ENCODE measurements at places on chromosomes 6 and 20.

DNA sequence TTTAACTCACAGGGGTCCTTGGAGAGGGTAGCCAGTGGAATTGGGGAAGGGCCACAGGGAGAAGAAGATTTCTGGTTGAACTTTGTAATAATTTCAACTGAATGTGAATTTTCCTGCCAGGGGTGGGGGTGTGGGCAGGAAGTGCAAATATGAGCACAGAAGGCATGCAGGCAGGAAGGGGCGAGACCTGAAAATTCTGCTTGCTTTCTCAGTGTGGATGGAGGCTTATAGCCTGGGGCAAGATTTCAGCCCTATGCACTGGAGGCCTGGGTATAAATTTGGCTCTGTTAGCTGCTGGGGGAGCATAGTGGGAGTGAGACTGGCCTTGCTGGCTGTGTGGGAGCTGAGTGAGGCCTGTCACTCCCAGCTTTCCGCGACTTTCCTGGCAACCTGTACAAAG is 54.4 kb downstream of the PERP start:
- no peak for DNase-seq

DNA sequence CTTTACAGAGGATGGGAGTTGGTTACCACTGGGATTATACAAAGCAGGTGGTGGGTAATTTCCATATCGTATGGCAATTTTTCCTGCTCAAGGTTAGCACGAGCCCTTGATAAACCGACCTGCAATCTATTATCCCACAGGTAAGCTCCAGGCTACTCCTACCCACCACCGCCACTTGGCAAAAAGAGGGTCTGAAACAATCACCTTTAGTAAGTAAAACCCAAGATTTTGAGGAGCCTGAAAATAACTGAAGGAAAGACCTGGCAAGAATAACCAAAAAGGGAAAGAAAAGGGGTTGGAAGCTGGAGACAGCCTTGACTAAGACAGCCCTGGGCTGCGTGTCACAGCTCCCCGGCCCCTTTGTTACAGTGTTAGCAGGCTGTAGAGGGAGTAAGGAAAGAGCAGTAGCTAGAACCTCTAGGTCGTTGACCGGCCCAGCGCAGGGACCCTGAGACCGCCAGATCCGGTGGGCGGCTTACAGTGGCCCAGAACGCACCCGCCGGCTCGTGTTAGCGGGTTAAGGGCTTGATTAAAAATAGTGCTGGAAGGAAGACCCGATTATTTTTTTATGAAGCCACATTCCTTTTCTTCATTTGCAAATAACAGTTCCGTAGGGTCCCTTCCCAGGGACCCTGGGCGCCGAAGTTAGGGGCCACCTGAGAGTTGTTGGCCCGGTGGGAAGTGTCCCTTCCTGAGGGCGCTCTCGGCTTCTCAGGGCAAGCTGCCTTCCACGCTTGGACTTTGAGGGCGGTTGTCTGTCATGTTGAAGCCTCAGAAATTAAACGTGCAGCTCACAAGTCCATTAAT is 30.5 kb downstream of the TFAP2B start:
- DNase-seq = no peak

GRCh38 chr6:28876710-28877109 is 47.1 kb downstream of the TRIM27 start:
- DNase-seq = no peak

DNA sequence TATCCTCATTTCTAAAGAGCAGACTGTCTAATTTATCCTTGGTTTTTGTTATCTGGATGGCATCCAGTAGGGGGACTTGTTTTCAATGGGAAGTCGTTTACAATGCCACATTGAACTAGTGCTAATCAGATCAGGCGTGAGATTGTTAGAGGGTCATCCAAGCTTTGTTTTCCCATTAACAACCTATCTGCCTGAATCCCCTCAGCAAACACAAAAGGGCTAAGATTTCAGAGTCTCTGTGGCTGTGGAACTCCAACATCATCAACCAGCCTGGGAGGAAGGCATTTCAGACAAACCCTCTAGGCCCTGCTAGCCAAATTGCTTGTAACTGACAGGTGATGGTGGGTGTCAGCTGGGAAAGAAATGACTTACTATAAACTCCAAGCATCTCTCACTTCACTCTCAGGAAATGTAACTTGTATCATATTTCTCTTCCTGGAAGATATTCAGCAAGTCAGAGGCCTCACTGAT is 47.7 kb downstream of the COL19A1 start:
- DNase-seq = no peak

- DNase-seq = no peak
Measured at GRCh38 chr6:6533176-6533575, 55.3 kb upstream of the LY86 start.

DNA sequence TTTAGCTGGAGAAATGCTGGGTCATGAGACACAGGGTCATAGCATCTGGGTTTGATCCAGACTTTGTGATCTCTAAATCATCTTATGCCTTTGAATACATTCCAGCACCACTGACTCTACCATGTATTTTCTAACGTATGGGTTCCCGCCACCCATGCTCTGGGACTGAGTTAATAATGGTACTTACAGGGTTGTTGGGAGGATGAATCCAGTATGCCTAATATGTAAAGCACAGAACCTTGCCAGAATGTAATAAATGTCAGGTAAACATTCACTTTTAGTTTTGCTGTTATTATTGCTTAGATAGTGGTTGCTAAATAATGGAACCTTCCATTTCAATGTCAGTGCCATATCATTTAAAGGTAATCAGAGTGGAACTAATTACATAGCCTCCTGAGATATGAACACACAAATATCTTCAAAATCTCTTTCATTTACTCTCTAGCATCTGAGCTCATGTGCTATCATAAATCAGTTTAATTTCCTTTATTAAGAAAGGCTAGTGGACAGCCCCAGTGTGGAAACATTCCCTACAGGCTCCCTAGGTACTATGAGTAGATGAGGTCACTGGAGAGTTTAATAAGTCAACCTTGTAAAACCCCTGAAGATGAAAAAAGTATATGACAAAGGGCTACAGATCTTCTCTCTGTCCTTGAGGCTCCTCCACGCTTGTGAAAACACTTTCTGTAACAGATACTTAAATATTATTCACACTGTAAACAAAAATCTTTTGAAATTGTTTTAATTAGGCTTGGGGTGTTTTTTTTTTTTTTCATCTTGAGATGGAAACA is 226.6 kb downstream of the ALDH8A1 start:
- no peak for DNase-seq

GRCh38 chr20:5539691-5540090 is 210.5 kb upstream of the SHLD1 start:
- DNase-seq = no peak

DNA sequence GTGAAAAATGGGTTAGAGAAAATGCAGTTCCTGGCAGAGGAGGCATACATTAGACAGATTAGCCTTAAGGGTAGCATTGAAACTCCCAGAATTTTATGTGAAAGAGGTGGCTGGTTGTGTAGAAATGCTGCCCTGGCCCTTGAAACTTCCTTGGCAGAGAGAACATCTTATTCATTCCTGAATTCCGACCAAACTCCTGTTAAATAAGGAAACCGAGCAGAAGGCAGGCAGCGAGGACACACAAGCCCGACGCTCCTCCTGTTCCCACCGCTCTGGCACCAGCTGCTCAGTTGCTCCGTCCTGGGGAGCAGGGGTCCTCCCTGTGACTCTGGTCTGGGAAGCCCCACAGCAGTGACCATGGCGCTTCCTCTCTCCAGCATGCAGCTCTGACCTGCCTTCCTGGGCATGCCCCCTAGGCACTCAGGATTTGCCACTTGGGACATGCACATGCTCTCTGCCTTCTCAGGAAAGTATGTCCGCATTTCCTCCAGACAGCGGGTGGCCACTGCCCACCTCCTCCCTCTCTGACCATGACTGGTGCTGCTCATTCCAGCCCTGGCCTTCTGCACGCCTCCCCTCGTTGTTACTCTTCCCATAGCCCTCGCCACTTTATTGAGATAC is 35.2 kb upstream of the CLDN20 start:
- DNase-seq = no peak

DNA sequence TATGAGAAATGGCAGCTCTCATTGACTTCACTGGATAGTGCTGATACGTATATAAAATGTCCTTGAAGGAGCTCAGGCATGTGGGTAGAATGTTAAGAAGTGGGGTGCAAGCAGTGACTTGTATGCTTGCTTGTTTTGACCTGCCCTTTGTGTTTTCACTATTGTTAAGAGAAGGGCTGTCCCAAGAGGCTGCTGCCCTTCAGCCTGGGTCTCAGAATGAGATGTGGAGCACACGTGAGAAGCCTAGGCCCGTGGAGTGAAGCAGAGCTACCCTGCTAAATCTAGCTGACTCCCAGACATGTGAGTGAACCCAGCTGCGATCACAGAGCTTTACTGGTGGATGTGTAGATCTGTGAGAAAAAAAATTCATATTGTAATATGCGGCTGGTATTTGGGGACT is 305.3 kb upstream of the RGS17 start:
- DNase-seq = no peak

DNA sequence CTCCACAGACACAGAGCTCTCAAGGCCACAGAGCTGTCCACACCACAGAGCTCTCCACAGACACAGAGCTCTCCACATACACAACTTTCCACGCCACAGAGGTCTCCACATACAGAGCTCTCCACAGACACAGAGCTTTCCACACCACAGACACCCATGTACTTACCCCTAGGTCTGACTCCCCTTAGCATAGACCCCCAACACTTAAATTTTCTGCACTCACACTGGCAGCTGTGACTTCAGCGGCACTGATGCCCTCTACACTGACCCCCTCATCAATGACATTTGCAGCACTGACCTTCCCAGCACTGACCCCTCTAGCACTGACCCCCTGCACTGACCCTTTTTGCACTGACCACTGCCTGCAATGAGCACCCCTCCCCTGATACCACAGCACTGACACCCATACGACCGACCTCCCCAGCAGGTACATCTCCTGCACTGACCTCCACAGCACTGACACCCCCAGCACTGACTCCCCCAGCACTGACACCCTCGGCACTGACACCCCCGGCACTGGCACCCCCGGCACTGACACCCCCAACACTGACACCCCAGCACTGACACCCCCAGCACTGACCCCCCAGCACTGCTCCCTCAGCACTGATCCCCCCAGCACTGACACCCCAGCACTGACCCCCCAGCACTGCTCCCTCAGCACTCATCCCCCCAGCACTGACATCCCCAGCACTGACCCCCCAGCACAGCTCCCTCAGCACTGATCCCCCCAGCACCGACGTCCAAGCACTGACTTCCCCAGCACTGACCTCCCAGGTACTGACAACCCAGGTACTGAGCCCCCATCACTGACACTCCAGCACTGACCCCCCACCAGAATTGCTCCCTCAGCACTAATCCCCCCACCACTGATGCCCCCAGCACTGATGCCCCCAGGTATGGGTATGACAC is 56.5 kb downstream of the ERMARD start:
- DNase-seq = no peak

GRCh38 chr20:9583151-9583550 is 68.8 kb downstream of the LAMP5 start:
- no peak for DNase-seq

- DNase-seq = no peak
Measured at GRCh38 chr6:30542915-30543314, 13.4 kb downstream of the GNL1 start.

GRCh38 chr6:144469144-144469575 is 184.0 kb downstream of the UTRN start:
- DNase-seq = no peak

GRCh38 chr6:12363651-12364381 is 73.7 kb downstream of the EDN1 start:
- DNase-seq = no peak

GRCh38 chr6:116388924-116389323 is 18.2 kb downstream of the DSE start:
- no peak for DNase-seq

DNA sequence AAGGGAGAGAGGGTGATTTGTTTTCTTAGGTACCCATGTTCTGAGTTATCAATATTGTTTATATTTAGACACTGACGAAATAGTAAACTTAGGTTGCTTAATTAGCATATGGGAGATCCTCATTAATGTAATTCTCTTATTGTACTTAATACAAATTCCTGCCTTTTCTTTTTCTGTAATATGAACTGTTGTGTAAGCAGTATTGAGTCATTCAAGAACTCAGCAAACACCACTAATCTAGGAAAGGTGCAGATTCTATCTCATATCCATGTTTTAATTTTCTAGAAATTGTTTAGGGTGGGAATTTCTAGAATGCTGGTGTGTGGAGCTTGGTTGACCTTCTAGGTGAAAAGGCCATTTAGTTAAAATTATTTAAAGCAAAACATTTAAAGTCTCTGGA is 216.0 kb downstream of the ZFAND3 start:
- no peak for DNase-seq

DNA sequence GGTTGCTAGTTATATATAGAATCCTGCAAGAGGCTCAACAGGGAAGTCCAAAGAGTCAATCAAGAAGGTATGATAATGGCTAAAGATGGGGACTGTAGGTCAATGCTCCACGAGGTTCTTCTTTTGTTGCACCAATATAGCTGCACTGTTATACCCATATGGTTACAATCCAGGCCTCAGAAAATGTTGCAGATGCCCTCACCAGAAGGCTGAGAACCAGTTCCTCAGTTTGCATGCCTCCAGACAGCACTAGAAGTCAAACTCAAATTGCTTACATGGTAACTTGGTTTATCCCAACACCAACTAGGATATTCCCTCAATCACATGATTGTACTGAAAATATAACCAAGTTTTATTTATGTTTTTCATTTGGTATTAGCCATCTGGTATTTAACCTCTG is 12.1 kb downstream of the EEF1A1 start:
- no peak for DNase-seq

DNA sequence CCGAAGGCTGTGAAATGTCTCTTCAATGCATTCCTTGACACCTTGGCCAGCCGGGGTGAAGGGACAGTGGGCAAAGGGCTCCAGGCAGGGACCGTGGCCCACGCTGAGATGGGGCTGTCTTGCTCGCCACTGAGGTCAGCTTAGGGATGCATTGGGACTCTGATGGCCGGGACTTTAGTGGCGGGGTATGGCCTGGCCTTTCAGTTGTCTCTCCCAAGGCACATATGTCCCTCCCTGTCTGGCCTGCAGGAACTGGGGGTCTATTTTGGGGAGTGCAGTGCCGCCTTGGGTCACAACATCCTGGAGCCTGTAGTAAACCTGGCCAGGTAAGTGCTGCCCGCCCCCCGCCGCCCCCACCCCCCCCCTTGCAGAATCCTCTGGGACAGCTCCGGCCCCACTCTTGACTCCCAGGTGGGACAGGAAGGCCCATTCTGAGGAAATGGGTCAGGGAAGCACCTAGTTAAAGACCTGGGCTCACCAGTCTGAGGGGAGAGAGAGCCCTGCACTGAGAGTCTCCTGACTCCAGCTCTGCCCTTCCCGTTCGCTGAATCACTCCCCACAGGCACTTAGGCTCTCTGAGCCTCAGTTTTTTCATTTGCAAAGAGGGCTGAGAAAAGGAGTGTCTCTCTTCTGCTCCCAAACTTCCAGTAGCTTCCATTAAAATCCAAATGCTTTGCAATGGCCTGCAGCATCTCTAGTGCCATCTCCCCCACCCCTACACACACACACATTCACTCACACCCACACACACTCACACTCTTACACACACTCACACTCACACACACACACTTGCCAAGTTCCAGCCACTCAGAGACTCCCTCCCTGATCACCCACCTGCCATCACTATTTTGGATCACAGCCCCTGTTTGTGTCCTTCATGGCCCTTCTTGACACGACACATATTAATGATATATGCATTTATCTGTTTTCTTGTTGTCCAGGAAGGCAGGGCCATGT is 33.1 kb downstream of the RAB44 start:
- no peak for DNase-seq
